ENCODE measurements at places on chromosomes 11 and 22.

DNA sequence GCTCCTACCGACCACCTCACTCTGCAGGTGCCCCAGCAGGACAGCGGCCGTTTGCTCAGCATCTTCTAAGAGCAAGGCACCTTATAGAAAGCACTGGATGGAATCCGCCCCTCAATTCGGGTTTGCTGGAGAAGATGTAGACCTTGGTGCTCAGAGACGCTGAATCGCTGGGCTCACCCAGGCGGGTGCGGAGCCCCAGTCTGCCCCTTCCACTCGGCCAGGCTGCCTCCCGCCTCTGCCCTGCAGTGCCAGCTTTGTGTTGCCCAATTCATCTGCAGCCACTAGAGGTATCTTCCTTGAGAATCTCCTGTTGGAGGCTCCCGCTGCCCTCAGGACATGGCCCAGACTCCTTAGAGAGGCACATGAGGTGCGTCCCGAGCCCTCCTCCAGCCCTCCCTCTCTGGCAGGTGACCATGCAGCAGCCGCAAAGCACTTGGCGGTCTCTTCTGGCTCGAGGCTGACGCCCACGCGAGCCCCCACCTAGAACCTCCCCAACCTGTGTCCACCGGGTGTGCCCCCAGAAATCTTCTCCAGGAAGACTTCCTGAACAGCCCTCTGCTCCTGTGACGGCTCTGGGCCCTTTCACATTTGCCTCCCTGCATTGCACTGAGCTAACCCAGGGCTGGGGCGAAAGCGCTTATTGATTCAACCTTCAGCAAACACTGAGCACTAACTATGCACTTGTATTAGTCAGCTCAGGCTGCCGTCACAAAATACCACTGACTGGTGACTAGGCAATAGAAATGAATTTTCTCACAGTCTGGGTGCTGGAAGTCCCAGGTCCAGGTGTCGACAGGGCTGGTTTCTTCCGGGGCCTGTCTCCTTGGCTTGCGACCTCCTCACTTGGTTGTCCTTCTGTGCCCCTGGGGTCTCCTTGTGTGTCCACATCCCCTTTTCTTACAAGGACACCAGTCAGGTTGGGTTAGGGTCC is 117.5 kb downstream of the WNT7B start:
- DNase-seq = no peak

GRCh38 chr11:34685864-34686263 is 65.0 kb downstream of the EHF start:
- no peak for DNase-seq

DNA sequence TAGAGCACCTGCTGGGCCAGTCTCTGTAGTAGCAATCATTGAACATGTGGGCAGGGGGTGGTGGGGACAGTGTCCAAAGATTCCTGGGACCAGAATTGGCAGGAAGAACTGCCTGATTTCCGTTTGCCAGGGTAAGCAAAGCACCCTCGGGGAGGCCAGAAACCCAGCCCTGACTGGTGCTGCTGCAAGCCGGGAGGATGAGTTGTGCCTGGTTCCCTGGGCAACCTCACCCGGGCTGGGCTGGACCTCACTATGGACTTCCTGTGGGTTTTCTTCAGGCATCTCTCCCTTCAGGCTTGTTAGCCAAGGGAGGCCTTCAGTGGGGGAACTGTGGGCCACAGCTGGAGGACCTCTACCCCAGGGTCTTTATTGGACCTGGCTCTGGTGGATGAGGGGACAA is 8.0 kb upstream of the POU2F3 start:
- no peak for DNase-seq

DNA sequence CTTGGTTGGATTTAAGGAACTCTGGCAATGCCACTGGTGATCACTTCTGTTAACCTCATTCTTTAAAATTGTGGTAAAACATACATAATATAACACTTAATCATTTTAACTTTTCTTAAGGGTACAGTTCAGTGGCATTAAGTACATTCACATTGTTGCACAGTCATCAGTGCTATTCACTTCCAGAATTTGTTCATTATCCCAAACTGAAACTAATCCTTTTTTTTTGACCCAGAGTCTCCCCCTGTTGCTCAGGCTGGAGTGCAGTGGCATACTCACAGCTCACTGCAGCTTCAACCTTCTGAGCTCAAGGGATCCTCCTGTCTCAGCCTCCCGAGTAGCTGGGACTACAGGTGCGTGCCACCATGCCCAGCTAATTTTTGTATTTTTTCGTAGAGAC is 10.6 kb downstream of the ELF5 start:
- no peak for DNase-seq

DNA sequence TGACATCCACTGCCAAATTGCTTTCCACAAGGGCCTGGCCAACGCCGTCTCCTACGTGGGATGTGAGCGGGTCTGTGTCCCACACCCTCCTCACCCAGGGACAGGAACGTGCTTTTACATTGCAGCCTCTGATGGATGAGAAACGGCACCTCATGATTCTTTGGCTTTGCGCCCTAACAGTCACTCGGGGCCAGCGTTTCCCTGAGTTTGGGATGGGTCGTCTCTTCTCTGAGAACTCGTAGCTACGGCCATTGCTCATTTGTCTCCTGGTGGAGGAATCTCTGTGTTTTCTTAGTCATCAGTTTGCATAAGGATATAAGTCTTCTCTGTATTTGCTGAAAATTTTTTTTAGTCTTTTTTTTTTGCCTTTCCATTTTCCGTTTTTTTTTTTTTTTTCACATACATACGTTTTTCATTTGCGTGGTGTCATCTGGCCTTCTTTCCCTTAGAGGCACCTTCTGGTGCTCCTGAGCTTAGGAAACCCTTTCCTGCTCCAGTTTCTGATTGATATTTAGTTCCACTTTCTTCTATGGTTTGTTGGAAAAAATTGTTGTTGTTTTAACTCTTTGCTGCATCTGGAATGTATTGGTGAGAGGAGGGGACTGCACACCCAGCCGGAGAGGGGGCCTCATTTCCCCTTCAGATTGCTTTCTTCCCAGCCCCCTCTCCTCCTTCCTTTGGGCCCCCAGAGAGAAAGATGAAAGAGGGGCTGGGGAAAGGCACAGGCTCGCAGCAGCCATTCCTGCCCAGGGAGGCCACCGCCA is 12.0 kb downstream of the TNNT3 start:
- no peak for DNase-seq

- DNase-seq = no peak
Observed at GRCh38 chr11:22903782-22904181, 43.5 kb upstream of the CCDC179 start.

DNA sequence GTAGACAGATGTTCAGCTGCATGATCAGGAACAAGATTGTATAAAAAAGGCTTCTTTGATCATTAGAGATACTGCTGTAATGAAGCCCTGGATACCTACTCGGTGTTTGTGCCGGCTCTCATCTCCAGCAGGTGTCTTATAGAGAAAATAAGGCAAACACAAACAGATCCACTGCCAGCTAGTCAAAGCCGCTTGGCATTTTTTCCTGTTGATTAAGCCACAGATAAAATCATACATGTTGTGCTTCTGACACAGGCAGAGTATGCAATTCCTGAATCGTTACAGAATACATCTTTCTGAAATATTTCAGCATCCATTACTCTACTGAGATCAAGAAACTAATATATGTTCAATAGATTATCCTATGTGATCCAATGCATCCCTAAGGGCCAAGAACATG is 206.9 kb downstream of the CADM1 start:
- DNase-seq = no peak

DNA sequence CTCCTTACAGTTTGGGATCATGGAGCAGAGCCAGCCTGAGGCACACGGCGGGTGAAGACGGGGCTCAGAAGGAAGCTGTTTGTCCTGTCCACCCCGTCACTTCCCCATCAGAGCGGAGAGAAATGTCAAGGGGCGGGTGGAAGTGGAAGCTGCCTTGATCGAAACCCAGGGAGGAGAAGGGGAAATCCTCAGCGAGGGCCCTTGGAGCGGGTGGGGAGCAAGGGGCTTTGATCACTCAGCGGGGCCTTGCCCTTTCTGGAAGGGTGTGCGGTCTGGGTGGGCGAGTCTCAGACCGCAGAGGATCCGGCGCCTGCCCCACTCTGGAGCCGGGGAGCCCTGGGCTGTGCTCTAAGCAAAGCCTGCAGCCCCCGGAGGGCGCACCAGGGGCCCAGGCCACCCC is 320.4 kb downstream of the NTM start:
- no peak for DNase-seq

- DNase-seq = no peak
Observed at GRCh38 chr11:43920598-43921419, 21.6 kb upstream of the C11orf96 start.

DNA sequence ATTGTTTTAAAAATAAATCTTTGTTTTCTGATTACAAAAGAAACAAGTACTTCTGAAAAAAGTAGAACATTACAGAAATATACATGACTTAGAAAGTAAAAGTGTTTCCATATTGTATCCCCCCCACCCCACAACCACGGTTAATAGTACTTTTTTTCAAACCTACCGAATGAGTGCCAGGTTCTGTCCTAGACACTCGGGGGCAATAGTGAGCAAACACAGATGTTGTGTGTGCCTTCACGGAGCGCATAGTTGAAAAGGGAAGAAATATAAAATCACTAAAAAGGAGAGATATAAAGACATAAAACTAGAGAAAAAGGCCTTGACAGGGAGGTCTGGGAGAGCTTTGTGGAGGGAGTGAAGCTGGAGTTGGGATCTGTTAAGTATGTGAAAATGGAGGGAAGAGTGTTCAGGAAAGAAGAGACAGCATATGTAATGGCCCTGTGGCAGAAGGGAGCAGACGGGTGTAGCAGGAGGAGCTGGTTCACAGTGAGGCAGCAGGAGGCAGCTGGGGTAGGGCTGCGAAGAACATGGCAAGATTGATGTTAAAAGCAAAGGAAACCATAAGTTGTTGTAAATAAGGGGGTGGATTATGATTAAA is 42.1 kb upstream of the ALX4 start:
- no peak for DNase-seq

DNA sequence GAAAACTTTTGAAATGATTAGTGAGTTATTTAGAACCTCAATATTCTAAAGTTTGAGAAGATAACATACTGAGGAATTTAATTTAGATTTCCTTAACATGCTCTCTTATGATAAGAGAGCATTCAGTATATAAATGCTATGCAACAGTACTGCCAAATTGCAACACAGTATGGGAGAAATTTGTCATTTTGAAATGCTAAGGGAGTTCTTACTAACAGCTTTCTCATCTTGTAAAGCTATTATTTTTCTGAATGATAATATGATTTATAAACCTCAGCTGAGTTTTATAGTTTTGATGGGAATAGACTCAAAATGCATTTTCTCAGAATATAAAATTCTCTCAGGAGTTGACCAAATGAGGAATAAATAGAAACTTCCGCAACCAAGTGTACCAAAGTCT is 108.4 kb downstream of the SPON1 start:
- DNase-seq = no peak

DNA sequence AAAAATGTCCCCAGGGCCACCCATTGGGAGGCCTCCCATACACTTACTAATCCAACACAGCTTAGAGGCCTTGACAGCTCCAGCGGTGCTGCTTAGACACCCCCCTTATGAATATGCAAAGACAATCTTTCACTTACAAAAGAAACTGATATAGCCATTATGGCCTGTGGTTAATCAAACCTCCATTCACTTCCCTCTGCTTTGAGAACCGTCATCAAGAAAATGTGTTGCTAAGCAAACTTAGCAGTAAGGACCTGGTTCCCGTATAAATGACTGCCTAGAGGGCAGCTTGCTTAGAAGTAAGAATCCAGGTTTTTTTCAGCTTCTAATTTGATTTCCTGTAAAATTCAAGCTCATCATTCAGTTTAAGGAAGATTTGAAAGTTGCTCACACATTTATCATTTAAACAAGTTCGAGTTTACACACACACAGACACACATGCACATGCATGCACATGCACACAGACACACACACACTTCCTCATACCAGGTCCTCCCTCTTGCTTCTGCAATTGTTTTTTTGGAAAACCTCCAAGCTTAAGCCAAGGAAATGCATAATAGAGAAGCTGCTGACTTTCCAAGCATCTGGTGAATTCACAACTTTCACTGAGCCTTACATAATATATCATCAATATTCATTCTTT is 137.7 kb upstream of the BLID start:
- no peak for DNase-seq

DNA sequence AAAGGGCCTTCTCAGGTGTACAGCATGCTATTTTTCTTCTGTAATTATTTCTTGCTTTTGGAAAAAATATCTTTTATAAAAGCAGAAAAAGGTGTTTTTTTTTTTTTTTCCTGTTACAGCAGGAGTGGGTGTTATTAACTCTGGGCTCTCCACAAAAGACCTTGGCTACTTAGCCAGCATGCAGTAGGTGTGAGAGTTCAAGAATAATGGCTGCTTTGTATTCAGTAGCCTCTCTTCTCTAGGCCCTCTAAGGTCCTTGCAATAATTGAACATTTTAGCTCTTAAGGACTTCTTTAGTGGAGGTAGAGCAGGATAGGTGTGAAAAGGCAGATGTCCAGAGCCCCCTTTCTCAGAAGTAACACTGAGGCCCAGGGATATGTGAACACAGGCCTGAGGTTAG is 3.4 kb downstream of the ELF5 start:
- DNase-seq = no peak

GRCh38 chr11:120778685-120779490 is 245.0 kb upstream of the TBCEL start:
- no peak for DNase-seq

DNA sequence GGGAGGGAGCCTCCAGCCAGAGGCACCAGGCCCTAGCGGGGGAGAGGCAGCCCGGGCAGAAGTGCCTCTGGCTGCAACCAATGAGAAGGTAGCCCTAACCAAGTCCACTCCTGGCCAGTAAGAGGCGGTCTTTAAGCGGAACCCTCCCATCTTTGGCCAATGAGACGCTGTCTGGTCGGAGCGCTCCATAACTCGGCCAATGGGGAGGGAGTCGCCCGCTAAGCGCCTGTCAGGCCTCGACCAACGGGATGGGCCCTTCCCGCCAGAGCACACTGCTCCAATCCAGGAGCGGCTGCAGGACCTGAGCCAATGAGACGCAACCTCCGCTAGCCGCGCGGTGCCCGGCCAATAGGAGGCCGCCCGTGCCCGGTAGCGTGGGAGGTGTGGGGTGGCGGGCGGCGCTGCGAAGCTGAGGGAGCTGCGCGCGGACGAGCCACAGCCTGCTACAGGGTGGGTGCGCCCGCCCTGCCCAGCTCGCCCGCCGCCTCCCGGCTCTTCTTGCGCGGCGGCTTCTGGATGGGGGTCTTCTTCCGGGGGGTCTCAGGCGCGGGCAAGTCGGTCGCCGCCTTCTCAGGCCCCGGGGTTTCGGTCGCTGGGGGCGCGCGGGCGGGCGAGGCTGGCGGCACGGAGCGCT is 12.6 kb downstream of the SCARF2 start:
- DNase-seq = peak; percentile 25

- no peak for DNase-seq
Observed at GRCh38 chr11:109970516-109971183, 122.5 kb upstream of the ZC3H12C start.

DNA sequence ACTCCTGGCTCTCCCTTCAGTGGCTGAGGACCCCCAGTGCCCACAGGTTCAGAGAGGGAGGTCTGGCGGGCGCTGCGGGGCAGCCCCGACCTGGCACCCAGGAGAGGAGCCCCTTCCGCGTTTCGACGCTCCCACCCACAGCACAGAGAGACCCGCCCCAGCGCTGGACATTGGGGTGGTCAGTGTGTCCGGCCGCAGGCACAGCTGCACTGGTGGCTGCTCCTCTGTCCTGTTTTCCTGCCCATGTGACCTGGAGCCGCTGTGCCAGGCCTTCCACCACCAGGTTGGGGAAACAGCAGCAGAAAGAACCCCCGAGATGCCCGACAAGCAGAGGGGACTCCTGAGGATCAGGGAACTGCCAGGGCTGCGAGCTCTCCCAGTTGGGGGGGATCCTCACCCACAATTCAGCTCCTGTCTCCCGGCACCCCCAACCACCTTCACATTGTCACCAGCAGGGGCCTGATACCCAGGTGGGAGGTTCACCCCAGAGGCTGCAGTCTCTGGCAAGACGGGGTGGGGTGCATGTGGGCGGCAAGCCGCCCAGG is 13.6 kb downstream of the KRTAP5-5 start:
- DNase-seq = no peak

All from stimulated activated CD4-positive, alpha-beta T cell treated with anti-CD3 and anti-CD28 coated beads, Interleukin-4, amount 100 ng/mL, for 1 hour (primary cell).